Activated CD4-positive, alpha-beta T cell treated with anti-CD3 and anti-CD28 coated beads for 36 hours (primary cell): ENCODE measurements at places on chromosomes 16 and 17. TPM values are rescaled to one million over a fixed set of nuclear protein-coding genes. Genes with fewer than 3 reads are reported as not detected.

Gene RPGRIP1L
- 10.2 TPM for total RNA-seq

Gene GLIS2
- total RNA-seq, result 0.30 TPM

DNA sequence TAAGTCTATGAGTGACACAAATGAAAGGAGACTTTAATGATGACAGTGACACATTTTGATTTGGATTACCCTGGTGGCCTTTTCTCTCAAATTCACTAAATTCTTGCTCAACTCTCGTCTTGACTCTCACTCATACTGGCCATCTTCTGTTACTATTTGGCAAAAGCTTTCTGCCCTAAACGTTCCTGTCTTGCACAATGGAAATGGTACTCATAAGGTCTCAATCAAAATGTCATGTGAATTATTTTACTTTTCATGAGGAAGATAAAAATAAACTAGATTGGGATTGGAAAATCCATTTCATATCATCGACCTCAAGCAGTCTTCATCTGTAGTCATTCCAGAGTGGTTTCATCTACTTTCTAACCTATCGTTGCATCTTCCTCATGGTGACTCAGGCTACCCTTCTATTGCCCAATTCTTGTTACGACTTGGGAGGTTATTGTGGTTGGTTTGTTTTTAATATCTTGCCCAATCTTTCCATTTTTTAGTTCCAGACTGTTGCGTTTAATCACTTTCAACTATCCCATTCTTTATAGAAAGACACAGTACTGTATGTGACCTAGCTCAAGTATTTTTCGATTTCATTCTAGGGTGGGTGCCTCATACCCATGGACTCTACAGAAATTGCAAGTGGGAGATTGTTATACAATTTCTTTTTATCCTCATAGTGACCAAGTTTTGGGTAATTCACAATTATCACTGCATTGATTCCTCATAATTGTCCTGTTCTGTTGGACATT lies 317.2 kb upstream of the KCNJ16 start:
- DNase-seq, result no peak

GRCh38 chr17:43438626-43439025 lies 39.8 kb downstream of the ARL4D start:
- DNase-seq, result no peak

DNA sequence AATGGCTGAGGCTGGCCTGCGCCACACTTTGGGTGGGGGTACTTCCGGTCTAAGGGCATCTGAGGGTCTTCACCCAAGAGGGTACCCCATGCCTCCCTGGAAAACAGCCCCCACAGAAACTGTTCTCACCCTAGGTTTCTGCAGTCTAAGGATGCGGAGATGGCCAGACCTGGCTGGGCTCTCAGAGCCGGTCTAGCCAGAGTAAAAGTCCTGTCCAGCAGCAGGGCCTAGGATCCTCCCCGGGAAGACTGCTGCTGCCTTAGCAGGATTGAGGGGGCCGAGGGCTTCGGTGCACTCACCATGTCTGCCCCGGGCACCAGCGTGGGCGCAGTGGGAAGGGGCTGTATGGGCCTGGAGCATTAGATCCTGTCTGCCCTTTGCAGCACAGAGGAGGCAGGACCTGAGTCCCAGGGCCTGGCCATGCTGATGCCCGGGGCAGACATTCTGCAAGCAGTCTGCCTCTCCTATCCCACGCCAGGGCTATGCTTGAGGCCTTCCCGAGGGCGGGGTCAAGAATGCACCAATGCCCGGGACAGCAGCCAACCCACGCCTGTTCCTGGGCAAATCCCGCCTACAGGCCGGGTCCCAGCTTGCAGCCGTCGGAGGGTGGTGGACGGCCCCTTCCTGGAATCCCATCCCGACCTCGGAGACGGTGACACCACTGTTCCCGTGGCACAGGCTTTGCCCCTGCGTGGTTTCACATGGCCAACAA lies 54.7 kb downstream of the CBFA2T3 start:
- no peak for DNase-seq
